ENCODE measurements at places on chromosomes 13 and 19.

GRCh38 chr19:2476451-2477140, 669 bp downstream of the GADD45B start:
- DNase-seq, result no peak

- no peak for DNase-seq
These were observed 8.4 kb downstream of the GIPC1 start for GRCh38 chr19:14487370-14488125.

DNA sequence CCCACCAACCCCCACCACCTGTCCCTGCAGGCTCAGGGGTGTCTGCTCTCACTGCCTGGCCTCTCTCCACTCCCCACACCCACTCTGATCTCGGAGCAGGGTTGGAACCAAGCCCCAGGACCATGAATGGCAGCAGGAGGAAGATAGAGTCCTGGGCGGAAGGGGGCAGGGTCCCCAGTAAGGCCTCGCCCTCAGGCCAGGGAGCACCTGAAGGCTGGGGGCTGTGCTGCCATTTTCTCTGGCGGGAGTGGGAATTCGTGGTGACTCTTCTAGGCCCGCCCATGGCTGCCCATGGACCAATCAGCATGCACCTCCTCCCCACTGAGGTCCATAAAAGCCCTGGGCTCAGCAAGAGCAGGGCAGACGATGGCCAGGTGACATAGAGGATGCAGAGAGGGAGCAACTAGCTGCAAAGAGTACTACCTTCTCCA, 25.0 kb downstream of the KBTBD6 start:
- no peak for DNase-seq

GRCh38 chr19:50349277-50350057, 16.0 kb downstream of the NAPSA start:
- DNase-seq, result no peak

GRCh38 chr19:33395561-33396550, 22.3 kb downstream of the CEBPG start:
- no peak for DNase-seq

DNA sequence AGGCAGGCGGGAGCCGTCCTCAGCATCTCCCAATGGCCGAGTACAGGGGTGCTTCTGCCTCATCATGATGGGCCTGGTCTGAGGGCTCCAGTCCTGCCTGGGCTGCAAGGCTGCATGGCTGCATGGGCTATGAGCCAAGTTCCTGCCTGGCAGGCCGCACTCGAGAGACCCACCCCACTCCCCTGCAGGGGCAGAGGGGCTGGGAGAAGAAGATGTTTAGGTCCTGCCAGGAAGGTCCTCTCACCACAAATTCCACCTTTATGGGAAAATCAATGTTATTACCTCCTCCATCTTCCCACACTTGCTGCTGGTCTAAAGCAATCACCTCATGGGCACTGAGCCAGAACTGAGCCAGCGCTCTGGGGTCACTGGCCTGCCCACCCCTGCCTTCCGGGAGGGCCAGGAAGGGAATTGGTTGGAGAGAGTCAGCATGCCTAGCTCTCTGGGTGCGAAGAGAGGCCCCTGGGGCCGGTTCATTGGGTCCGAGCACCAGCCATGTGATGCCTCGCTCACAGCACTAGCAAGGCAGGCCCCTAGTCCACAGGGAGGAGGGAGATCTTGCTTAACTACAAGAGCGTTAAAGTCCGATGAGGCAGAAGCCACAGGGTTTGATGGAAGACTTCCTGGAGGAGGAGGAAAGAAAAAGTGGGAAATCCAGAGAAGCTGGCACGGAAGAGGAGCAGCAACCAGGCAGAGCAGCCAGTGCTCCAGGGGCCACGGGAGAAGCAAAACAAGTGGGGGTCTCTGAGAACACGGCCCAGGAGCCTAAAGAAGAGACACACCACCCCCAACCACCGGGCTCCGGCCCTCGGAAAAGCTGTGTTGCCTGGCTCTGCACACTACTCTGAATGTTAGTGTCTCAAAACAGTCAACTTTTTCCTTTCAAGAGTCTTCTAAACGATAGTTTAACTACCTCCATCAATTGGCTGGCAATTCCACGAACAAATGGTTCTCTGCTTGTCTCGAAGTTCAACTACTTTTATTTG, 63.1 kb downstream of the CEBPG start:
- DNase-seq, result no peak

DNA sequence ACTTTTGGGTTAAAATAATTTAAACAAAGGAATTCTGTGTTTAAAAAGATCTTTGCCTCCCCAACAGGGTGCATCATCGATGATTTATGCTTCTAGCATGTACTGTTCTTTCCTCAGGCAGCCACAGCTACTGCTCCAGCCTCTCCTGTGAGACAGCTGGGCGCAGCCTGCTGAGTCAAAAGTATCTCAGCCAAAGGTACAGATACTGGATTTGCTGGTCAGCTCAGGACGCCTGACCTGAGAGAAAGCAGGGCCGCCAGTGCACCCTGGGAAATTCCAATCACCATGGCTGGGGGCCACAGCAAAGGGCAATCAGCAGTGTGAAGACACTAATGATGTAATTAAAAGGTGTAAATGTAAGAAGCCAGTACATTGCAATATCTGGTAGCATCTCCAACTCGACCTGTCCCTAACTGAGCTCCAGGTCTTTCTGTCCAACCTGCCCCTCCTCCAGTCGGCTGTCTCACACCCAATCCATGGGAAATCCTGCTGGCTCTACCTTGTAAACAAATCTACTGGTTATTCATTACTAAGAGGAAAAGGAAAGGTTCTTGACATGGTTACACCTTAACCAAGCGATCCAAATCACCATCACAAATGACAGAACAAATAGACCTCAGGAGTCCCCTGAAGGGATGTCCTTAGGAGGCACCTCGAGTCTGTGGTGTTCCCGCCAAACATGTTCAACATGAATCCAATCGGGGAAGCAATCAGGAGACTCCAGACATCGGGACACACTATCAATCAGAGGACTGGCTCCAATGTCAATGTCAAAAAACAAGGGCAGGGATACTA, 7.3 kb downstream of the OPA3 start:
- DNase-seq, result no peak

DNA sequence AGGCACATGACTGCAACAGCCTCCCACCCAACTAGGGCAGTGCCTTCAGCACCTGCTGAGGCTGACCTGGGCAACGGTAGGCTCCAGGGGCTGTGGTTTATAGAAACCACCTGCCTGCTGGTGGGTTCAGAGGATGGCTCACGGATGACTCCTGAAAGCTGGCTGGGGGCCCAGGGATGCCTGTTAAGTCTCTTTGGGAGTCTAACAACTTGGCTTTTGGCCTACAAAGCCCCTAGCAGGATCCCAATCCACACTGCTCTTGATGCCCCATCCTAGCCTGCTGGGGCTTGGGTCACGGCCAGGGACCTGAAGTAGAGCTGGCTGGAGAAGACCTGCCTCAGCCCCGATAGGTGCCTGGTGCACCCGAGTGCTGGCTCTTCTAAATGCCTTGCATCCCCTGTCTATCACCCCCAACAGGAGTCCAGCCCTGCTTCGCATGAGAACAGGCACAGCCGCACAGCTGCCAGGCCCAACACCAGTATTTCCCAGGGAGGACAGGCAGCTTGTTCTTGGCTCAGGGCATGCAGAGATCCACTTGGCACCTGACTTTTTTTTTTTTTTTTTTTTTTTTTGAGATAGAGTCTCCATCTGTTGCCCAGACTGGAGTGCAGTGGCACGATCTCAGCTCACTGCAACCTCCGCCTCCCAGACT, 9.1 kb upstream of the EPHX3 start:
- no peak for DNase-seq

GRCh38 chr13:25171170-25171516, 945 bp downstream of the AMER2 start:
- DNase-seq, result no peak

- no peak for DNase-seq
These were observed 150.5 kb downstream of the TEX29 start for GRCh38 chr13:111470933-111471332.

- no peak for DNase-seq
These were observed 20.1 kb downstream of the GPR18 start for GRCh38 chr13:99237981-99238662.

- DNase-seq, result peak; percentile 33
These were observed 76.0 kb upstream of the LSM14A start for GRCh38 chr19:34096020-34096915.

- no peak for DNase-seq
These were observed 422.1 kb downstream of the COG6 start for GRCh38 chr13:40077396-40078027.

DNA sequence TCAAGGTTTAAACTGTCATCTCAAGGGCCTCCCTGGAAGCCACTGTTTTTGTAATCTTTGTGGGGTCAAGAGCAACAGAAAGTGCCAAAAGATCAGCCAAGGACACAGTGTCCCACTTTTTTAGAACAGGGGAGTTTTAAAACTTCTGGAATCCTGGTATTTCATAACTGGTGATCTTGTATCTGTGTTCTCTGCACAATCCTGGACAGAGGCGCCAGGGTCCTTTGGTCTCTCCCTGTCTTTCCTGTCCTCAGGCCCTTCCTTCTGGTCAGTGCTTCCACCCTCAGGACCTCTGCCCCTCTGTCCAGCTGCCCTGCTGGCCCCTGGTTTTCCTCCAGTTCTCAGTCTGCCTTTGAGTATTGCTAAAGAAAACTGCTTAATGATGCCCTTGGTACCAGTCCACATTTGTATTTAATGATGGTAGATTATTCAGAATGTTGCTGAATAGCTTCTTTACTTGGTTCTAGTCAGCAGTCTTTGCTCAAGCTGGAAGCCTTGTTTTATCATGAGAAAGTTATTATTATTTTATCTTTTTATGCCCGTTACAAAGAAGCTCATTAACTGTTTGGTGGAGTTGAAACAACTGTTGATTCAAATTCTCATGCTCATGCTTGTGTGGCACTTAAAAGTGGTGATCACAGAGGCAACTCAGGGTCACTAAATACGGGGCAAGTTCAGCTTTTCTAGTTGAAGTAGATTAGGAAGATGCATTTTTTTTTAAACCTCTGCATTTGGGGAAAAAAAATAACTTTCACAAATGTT, 47.5 kb downstream of the WASF3 start:
- no peak for DNase-seq

GRCh38 chr13:83221256-83221655, 661.0 kb downstream of the SLITRK1 start:
- no peak for DNase-seq

GRCh38 chr13:104024416-104025170, 958.4 kb upstream of the SLC10A2 start:
- DNase-seq, result no peak

GRCh38 chr13:43994999-43995859, 115.5 kb downstream of the LACC1 start:
- DNase-seq, result no peak

- DNase-seq, result no peak
These were observed 1.0 kb upstream of the ZNF529 start for GRCh38 chr19:36573895-36574720.

DNA sequence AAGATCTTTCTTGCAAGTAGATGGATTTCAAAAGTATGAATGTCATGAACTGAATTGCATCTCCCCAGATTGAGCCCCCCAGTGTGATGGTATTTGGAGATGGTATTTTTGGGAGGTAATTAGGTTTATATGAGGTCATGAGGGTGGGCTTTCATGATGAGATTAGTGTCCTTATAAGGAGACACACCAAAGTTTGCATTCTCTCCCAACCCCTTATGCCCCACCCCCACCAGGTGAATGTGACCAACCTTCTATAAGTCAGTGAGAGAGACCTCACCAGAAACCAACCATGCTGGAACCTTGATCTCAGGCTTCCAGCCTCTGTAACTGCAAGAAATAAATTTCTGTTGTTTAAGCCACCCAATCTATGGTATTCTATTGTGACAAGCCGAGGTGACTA, 71.3 kb upstream of the POSTN start:
- DNase-seq, result no peak

Data from germinal center (tissue), 1 donor.